ENCODE measurements at places on chromosomes 5 and 9. TPM values are rescaled to one million over a fixed set of nuclear protein-coding genes. Genes with fewer than 3 reads are reported as not detected.

The CMBL gene
- 21.4 TPM for total RNA-seq

The PTGES gene
- 14.2 TPM for total RNA-seq

The ANXA6 gene
- total RNA-seq, result 131 TPM

The GDA gene
- total RNA-seq, result 4.4 TPM

The SHISAL2B gene
- not detected for total RNA-seq

The PCDHGA5 gene
- 0.50 TPM for total RNA-seq

The ARHGEF39 gene
- total RNA-seq, result 16.9 TPM

The PPP3R2 gene
- not detected for total RNA-seq

The KCTD16 gene
- total RNA-seq, result 0.21 TPM

The ARL14EPL gene
- not detected for total RNA-seq

DNA sequence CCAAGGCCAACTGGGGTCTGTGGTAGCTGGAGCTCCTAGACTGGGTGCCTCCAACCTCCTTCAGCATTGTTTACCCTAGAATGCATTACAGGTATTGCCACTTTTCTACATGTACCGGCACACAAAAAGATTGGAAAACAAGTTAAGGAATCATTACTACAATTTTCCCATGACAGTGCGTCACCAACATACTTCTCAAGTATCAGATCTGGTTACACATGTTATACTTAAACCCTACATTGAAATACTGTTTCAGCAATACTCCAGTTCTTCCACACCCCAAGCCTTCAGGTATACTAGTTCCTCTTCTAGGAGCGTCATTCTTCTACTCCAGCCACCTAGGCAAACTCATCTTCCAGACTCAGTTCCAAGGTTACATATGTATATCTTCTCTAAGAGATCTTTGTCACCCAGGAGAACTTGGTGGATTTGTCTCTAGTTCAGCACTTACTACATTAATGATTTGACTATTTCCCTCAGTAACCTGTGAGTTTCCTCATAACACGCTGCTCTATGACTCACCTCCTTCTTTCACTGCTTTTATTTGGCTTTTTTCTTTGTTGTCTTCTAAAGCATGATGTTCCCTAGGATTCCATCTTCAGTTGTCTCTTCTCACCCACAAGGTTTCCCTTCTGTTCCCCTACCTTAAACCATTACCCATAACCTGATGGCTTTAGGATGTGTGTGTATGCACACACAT lies 217.0 kb downstream of the AP3B1 start:
- DNase-seq, result no peak

GRCh38 chr9:129270205-129270604 lies 92.1 kb upstream of the IER5L start:
- DNase-seq, result no peak

GRCh38 chr5:15263406-15263805 lies 236.6 kb upstream of the FBXL7 start:
- DNase-seq, result no peak

GRCh38 chr5:176559683-176560082 lies 10.5 kb downstream of the CDHR2 start:
- DNase-seq, result no peak

- DNase-seq, result peak; percentile 71
Measured at GRCh38 chr5:173615884-173616576, 420 bp downstream of the BOD1 start.

- peak; percentile 76 for DNase-seq
Measured at GRCh38 chr5:151686674-151687407, at the start of gene SPARC. SPARC (minus strand) TSS chr5:151686915; CDS start chr5:151676188, 10,727 bp downstream.

DNA sequence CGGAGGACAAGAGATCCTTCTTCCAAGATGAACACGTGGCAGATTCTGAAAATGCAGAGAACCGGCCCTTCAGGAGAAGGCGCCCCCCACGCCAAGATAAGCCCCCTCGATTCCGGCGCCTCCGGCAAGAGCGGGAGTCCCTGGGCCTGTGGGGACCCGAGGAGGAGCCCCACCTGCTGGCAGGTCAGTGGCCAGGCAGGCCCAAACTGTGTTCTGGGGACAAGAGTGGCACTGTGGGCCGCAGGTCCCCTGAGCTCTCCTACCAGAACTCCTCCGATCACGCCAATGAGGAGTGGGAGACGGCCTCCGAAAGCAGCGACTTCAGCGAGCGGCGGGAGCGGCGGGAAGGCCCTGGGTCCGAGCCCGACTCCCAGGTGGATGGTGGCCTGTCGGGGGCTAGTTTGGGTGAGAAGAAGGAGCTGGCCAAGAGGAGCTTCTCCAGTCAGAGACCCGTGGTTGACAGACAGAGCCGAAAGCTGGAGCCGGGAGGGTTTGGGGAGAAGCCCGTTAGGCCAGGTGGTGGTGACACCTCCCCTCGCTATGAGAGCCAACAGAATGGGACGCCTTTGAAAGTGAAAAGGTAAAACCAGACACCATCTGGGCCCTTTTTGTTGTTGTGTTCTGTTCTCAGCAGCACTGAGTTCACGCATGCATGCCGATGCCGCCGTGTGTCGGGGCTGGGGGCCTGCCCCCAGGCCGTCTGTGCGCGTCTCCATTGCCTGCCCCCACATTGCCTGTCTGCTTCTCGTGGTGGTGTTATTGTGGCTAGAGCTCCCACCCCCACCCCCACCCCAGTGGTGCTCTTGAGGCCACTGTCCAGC lies 26.6 kb upstream of the POMT1 start:
- no peak for DNase-seq

GRCh38 chr9:14347406-14348122 lies 33.6 kb upstream of the NFIB start:
- DNase-seq, result no peak

- DNase-seq, result no peak
Measured at GRCh38 chr9:4929917-4930316, 55.2 kb upstream of the JAK2 start.

- no peak for DNase-seq
Measured at GRCh38 chr9:125816321-125816720, 69.1 kb downstream of the PBX3 start.

DNA sequence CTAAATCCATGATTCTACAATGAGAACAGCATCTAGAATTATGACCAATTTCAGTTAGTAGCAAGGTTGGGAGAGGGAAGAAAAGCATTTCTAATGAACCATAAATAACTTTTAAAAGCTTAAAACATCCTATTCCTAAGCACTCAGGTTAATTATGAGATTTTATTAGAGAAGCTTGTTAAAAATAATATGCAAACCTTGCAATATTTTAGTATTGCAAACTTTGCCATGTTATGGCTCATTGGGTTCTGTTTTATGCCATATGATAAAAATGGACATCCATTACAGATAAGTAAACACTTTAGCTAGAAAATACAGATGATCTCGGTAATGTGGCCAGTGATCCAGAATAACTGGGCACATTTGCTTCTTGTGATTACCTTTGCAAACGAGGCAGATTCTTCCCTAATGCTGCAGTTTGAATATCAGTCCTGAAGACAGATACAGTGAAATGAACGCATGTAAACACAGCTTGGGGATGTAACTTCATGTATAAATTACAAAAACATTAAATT lies 447.0 kb downstream of the PLK2 start:
- no peak for DNase-seq

- peak; percentile 77 for DNase-seq
Measured at GRCh38 chr9:122991370-122991830, 42.1 kb upstream of the GPR21 start.

- peak; percentile 89 for DNase-seq
Measured at GRCh38 chr9:95091601-95092261, 225.8 kb downstream of the FANCC start.

DNA sequence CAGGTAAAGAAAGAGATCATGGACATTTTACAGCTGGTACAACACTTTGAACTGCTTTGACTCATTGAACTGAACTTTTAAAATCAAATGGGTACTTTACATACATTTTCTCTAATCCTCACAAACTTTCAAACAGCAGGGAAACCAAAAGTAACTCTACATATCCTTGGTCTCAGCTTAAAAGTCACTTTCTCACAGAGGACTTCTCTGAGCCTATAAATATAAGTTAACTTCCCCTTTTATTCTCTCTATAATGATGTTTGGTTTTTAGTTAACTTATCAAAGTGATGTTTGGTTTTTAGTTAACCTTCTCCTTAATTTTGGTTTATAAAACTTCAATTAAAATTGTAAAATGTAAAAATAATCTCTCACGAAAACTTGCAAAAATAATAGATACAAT lies 209.8 kb downstream of the MCTP1 start:
- DNase-seq, result no peak

- no peak for DNase-seq
Measured at GRCh38 chr9:112655668-112656067, 62.2 kb downstream of the INIP start.
